Posterior vena cava (tissue), 2 donors: ENCODE measurements at places on chromosomes 2 and 18. TPM values are rescaled to one million over a fixed set of nuclear protein-coding genes. Genes with fewer than 3 reads are reported as not detected.

- peak; percentile 78 for DNase-seq
Measured at GRCh38 chr2:226953206-226953605, 117.4 kb downstream of the RHBDD1 start.

- DNase-seq: peak; percentile 62
Measured at GRCh38 chr2:71898375-71898774, 249.3 kb downstream of the CYP26B1 start.

GRCh38 chr2:173388795-173389194 is 34.1 kb downstream of the CDCA7 start:
- no peak for DNase-seq

MAP3K19 gene
- not detected for total RNA-seq
